ENCODE measurements at places on chromosomes 3 and 15. TPM values are rescaled to one million over a fixed set of nuclear protein-coding genes. Genes with fewer than 3 reads are reported as not detected.

ZNF662 gene
- 8.6 TPM for total RNA-seq

C3orf20 gene
- not detected for total RNA-seq

RBM15B gene
- total RNA-seq, result 30.0 TPM

CEP152 gene
- 5.5 TPM for total RNA-seq

XIRP1 gene
- total RNA-seq, result 0.09 TPM

GBE1 gene
- 17.2 TPM for total RNA-seq

BFSP2 gene
- total RNA-seq, result not detected

NR2E3 gene
- total RNA-seq, result 3.0 TPM

DPPA2 gene
- total RNA-seq, result not detected

CDCP1 gene
- 42.4 TPM for total RNA-seq

DNA sequence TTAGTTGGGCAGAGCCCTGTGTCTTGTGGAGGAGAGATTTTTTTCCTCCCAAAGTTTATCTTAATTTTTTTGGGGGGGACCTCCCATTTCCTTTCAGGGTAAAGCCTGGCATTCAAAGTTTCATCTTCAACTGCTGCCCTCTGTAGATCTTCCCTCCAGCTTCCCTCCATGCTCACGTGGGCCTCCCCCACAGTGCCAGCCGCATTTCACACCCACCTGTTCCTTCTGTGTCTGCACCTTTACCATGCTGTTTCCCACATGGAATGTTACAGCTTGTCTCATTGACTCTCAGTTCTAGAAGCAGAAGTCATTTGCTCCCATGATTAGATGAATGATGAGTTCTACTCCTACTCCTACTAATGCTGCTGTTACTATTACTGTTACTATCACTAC, 6.5 kb downstream of the CELF6 start:
- no peak for DNase-seq

DNA sequence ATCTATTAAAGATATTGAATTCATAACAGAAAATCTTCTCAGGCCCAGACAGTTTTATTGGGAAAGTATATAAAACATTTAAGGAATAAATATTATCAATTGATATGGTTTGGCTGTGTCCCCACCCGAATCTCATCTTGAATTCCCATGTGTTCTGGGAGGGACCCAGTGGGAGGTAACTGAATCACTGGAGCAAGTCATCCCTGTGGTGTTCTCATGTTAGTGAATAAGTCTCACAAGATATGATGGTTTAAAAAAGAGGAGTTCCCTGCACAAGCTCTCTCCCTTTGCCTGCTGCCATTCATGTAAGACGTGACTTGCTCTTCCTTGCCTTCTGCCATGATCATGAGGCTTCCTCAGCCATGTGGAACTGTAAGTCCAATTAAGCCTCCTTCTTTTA, 160.5 kb downstream of the ANO10 start:
- DNase-seq, result no peak

DNA sequence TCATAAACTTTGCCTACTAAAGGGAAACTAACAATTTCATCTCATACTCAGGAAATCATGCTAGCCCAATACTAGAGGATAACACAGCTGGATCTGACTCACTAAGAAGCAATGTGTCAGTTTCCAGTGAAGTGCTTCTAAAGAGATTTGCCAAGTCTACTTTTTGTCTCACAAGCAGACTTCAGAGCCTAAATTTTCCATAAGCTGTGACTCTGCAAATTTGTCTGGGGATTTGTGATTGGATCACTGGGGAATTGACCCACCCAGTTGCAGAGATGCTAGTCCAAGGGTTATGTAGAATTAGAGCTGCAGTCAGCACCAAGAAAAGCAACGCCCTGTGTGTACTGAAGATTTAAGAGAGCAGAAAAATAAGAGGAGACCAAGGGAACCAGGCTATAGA, 647.1 kb downstream of the NTRK3 start:
- no peak for DNase-seq

DNA sequence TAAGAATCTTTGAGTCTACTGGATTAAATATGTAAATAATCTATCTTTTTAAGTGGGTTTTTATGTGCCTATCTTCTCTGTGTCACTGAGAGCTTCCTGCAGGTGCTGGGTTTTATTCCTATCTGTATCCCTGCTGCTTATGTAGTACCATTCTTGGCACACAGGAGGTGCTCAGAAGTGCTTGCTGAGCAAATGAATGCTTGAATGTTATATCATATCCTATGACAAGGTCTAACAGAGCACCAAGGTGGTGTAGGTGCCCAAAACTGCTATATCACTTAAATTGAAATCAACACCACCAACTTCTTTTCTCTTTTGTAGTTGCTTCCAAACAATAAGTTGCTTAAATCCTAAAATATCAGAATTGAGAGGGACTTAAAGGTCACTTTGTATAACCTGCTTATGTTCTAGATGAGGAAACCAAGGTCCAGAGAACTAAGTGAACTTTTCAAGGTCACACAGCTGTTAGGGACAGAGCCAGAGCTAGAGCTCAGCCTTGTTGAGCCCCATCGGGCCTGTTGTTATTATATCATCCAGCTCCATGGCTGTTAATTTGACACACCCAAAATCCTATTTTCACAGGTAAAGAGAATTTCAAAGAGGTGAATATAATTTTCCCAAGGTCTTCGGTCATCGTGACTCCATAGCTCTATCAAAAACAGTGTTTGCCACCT, 46.0 kb downstream of the CCNL1 start:
- no peak for DNase-seq

- DNase-seq, result no peak
These were observed 42.8 kb downstream of the MAP2K1 start for GRCh38 chr15:66429546-66429945.

DNA sequence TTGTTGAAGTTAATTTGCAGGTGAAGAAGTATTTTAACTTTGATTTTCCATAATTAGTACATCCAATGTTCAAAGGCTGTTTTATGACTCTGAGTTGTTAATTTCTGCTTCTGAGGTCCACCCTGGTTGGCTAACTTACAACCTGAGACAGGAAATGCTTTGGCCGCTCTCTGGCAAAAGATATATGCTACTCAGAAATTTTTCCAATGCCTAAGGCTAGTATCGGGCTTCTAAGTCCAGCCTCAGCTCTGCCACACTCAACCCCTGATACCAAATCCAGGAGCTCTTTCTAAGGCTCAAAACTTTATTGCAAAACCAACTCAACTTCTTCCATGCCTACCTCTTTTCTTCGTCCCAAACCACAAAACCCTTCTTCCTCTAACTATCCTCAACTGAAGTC, 192.9 kb downstream of the NEK10 start:
- DNase-seq, result no peak

DNA sequence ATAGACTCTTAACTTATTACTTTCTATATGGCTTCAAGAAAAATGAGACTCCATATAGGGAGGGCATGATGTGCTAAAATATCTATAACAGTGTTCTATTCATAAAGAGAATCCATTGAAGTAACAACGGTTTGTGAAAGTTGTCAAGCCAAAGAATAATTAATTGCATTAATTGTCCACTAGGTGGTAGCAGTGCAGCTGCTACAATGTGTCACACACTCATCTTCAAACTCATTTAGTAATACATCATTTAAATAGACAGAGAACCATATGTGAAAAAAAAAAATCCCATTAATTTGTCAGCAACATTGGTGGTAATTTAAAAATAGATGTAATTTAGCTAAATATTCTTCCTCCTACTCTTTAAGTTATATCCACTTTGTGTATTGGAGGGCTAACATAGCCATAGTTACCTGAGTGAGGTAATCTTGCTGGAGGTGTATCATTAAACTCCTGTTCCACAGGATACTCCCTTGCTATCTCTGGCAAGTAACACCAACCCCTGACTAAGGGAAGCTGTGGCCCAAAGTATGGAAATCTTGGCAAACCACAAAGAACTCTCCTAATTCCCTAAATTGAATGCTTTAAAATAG, 3.7 kb upstream of the CPA3 start:
- DNase-seq, result no peak

- no peak for DNase-seq
These were observed 136.2 kb downstream of the EPHB1 start for GRCh38 chr3:134931045-134931785.

DNA sequence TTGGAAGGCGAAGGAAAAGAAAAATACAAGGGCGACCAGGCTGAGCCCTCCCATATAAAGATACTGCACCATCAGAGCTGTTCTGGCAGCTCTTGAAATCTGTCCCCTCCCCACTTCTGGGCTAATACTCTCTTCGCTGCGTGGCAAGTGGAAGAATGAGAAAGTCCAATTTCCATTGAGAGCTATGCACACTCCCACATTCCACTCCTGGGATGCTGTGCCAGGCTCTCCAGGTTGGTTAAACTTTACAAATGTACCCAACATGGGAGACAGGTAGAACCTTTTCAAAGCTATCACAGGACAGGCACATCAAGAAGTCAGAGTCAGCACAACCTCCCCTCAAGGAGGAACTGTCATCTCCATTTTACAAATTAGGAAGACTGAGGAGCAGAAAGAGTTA, 465.0 kb downstream of the SHQ1 start:
- no peak for DNase-seq

GRCh38 chr15:61309031-61309511, 80.0 kb upstream of the RORA start:
- DNase-seq, result no peak

DNA sequence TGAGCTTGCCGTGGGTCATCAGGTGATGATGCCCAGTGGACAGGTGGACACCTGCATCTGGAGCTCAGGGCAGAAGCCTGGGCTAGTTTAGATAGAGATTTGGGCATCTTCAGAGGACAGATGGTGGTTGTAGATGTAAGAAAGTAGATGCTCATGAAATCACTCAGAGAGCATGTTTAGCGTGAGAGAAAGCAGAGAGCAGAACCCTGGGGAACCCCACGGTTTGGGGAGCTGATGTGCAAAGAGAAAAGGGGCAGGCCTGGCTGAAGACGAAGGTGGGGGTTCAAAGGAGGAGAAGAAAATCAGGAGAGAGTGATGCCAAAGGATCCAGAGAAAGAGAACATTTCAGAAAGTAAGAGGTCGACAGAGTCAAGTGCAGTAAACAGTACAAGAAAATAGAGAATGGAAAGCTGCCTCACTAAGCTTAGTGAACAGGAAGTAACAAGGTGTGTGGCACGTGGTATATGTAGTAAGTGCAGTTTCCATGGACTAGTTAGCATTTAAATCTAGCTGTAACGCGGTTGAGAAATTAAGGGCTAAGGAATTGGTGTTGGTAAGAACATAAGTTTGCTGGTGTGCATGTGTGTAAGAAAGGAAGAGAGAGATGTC, 13.5 kb downstream of the TIGIT start:
- no peak for DNase-seq

- DNase-seq, result no peak
These were observed 10.6 kb upstream of the POU1F1 start for GRCh38 chr3:87287011-87287410.

DNA sequence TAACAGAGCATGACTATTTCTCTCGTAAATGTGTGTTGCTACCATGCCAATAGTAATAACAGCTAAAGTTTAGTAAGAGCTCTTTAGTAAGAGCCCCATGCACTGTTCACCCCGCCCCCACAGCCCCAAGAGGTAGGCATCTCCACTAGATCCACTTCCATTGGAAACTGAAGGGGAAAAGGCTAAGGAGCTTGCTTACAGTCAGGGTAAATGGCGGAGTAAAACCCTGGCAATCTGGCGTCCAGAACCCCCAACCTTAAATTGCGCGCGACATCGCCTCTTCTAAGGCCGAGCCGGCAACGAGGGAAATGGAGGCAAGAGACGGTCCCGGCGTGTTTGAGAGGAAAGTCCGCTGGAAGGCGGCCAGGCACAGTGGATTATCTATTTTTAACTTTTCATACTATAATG, 654 bp upstream of the C3orf38 start:
- no peak for DNase-seq

- no peak for DNase-seq
These were observed 32.2 kb downstream of the SLC24A1 start for GRCh38 chr15:65653801-65654521.

DNA sequence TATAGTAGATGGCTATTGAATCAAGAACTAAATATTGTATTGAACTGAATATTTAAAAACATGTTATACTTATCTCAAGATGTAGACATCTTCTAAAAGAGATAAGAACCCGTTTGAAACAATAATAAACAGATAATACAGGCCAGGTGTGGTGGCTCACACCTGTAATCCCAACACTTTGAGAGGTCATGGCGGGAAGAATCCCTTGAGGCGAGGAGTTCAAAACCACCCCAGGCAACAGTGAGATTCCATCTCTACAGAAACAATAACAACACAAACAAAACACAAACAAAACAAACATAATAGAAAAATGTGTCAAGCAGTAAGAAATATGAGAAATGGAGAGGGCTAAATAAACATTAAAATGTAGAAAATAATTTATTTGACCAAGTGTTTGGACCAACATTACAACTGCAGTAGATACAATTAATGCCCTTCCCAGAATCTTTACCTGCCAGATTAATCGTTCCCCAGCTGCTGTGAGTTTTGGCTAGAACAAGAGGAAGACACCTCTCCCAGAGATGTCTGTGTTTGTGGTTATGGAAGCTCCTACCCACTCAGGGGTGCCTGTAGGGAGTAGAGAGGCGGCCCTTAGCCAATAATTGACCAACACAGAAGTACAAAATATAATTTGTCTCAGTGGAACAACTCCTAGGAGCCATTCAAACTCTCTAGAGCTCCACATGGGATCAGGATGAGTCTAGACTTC, 111.9 kb upstream of the AGTR1 start:
- DNase-seq, result no peak

DNA sequence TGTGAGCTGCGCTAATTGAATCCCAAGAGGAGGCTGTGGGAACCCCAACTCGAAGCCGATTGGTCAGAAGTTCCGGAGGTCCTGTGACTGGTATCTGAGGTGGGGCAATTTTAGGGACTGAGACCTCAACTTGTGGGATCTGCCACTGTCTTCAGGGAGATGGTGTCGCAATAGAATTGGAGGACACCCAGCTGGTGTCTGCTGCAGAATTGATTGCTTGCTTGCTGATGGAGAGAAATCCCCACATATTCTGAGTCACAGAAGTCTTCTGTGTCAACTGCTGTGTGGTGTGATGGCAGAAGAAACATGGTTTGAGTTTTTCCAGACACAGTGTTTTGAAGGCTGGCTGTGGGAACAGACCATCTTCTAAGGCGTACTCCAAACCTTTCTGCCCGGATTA, 99.7 kb upstream of the PLXNA1 start:
- DNase-seq, result no peak

GRCh38 chr3:17115186-17115585, 230.4 kb downstream of the PLCL2 start:
- no peak for DNase-seq

DNA sequence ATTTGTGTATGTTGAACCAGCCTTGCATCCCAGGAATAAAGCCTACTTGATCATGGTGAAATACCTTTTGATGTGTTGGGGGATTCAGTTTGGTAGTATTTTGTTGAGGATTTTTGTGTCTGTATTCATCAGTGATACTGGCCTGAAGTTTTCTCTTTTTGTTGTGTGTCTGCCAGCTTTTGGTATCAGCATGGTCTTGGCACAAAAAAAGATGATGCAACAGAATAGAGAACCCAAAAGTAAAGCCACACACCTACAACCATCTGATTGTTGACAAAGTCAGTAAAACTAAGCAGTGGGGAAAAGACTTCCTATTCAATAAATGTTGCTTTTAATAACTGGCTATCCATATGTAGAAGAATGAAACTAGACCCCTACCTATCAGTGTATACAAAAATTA, 77.6 kb downstream of the TCF12 start:
- no peak for DNase-seq

GRCh38 chr3:119357190-119357589, 63.0 kb downstream of the ARHGAP31 start:
- no peak for DNase-seq

Measured in mucosa of gallbladder (tissue), 1 donor.